ENCODE measurements at places on chromosomes 4 and X. TPM values are rescaled to one million over a fixed set of nuclear protein-coding genes. Genes with fewer than 3 reads are reported as not detected.
A peak's percentile ranks its signal among the peaks of the same experiment; 100 is the strongest.

IL13RA2 gene
- total RNA-seq, result not detected

BANK1 gene
- total RNA-seq, result 1.3 TPM

PRDM5 gene
- 1.3 TPM for total RNA-seq

MAGEA10 gene
- not detected for total RNA-seq

FOXR2 gene
- not detected for total RNA-seq

GRCh38 chr4:78975865-78976264, 36.6 kb upstream of the PAQR3 start:
- H3K4me3 ChIP-seq, result no peak overlapping the region
- no peaks in the 10 kb centered on the region for H3K4me1 ChIP-seq
- no peak for DNase-seq
- H3K27me3 ChIP-seq, result peaks cover 4% of the 10 kb centered on the region
- H3K27ac ChIP-seq, result no peak overlapping the region

DNA sequence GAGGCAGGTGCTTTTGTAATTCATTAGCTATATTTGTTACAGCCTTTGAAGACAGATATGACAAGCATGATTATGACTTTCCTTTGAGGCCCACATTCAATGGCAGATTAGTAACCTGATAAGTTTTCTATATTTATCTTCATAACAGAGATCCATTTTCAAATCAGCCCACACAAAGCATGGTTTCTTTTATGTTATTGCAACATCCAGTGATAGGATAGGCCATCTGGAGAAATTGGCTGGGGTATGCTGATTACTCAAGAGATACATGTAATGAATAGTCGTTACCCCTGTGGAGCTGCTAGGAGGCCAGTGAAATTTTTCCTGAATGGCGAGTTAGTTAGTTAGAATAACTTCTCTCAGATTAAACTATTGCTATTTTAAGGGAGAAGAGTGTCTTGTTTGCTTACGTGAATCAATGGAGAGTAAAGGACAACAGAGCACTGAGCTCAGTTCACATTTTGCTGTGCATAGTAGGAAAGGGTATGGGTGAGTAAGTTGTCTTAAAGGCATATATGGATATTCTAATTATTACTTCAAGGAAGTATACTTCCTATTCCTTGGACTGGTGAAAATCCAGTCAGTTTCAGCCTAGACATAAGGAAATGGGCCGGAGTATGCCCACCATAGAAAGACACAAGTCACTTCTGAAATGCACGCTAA, 79.2 kb upstream of the DKK2 start:
- no peak for DNase-seq
- no peaks in the 10 kb centered on the region for H3K27me3 ChIP-seq
- H3K4me1 ChIP-seq, result no peaks in the 10 kb centered on the region
- no peak overlapping the region for H3K4me3 ChIP-seq
- no peak overlapping the region for H3K27ac ChIP-seq

GRCh38 chr4:146108756-146109155, 66.8 kb upstream of the LSM6 start:
- H3K27me3 ChIP-seq, result peaks cover 12% of the 10 kb centered on the region
- H3K27ac ChIP-seq, result no peak overlapping the region

DNA sequence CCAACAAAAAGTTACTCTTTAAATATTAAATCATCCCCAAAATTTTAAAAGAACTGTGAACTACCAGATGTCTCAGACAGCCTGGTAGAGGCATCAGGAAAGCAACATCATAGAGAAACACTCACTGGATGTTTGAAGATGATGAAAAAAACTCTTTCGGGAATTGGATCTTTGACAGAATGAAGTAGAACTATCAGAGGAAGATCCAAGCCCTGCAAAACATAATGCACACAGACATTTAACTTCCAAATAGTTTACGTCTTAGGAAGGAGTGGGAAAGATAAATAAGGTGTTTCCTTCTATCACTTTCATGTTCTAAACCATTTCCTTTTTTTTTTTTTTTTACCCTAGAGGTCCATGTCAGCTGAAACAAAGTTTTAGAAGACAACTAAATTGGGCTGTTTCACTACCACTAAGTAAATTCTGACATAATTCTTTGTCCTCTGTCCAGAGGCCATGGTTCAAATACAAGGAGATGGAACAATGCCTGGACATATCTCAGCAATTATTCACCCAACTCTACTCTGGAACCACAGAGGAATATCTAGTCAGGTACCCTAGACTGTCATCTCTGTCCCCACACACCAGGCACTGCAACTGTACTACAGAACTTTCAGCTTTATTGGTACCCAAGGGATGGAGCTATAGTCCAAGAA, 217.7 kb upstream of the INTU start:
- H3K27ac ChIP-seq, result no peak overlapping the region
- H3K36me3 ChIP-seq, result no peaks in the 10 kb centered on the region
- H3K27me3 ChIP-seq, result no peaks in the 10 kb centered on the region
- DNase-seq, result no peak
- no peak overlapping the region for H3K4me3 ChIP-seq
- H3K4me1 ChIP-seq, result no peaks in the 10 kb centered on the region

DNA sequence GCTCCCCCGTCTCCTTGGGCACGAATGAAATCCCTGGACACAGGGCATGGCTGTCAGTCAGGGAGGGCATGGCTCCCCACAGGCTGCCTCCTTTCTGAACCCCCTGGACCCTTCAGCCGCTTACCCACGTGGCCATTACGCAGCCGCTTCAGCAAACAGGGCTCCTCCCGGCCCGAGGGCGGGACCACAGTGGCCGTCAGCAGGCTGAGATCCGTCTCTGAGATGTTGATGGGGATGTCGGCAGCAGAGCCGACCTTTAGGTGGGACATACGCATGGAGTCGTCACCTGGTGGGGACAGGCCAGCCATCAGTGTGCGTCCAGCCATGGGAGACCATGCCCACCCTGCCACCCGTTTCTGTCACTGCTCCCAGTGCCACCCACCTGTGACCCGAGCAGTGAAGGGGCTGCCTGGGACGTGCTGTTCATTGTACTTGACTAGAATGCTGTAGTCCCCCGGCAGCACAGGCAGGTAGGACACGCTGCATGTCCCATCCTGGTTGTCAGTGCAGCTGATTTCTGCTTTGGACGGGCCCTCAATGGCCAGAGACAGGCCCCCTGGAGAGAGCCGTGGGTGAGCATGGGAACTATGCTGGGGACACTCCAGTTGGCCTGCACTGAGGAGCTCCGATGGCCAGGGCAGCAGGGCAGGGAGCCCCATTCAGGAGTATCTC, 21.1 kb downstream of the FLNA start:
- DNase-seq, result no peak
- H3K4me3 ChIP-seq, result no peak overlapping the region
- H3K27ac ChIP-seq, result no peak overlapping the region
- H3K36me3 ChIP-seq, result peaks cover 9% of the 10 kb centered on the region

DNA sequence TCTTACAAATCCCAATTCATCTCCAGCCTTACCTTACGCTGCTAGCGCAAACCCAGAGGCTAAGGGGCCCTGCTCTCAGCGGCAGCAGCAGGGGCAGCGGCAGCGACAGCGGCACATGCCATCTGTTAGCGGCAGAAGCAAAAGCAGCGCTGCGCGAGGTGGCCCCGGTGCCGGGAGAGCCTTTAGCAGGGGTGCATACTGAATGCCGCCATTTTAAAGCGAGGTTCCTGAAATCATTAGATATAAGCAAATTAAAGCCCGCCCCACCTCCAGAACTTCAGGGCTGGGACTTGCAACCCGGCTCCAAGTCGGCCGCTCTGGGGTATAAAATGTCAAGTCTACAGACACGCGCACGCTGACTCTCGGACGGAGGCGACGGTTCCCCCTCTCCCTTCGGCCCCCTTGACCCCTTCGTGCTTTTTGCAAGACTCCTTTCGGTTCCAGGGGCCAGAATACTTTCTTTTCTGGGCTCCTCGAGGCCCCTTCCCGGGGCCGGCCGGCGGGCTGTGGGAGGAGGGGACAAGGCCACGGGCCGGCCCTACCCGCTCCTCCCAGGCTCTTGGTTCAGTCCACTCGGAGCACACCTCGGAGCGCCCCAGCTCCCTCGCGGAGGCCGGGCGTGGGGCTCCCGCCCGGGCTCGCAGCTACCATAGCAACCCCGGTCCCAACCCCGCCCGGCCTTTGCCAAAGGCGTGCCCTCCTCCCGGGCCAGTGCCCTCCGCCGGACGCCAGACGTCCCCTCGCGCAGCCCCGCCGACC, at the start of gene MBNL3:
MBNL3 (minus strand) TSS at position 220 of the 759 bp plus-strand sequence. CDS start 49,427 bp downstream, outside the sequence.
- H3K4me3 ChIP-seq, result peak within 1 kb of the TSS; percentile 95
- peak within 1 kb of the TSS; percentile 97 for H3K27ac ChIP-seq
- DNase-seq, result peak; percentile 60

DNA sequence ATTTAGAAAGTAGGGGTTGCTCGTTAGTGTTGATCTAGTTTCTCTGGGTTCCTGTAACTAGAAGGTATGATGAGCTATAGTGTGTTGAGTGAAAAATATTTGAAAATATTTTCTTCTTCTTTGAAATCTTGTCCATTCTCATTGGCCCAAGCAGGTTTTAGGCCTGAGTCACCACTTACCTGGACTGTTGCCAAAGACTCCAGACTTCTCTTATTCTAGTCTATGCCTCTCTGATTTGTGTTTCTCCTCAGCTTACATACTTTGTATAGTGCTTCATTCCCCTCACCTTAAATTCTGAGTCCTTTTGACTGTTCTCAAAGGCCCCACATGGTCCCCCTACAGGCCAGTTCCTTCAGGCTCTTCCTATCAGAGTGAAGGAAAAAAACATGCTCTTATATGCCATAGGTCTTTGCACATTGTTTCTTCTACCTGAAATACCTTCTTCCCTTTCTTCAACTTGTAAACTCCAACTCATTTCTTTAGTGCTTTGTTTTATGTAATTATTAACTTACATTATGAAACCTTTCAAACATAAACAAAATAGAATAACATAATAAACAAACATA, 258.2 kb downstream of the PPP1R2C start:
- DNase-seq, result no peak
- no peak overlapping the region for H3K4me3 ChIP-seq
- no peaks in the 10 kb centered on the region for H3K4me1 ChIP-seq
- H3K27me3 ChIP-seq, result no peaks in the 10 kb centered on the region
- H3K27ac ChIP-seq, result no peak overlapping the region

DNA sequence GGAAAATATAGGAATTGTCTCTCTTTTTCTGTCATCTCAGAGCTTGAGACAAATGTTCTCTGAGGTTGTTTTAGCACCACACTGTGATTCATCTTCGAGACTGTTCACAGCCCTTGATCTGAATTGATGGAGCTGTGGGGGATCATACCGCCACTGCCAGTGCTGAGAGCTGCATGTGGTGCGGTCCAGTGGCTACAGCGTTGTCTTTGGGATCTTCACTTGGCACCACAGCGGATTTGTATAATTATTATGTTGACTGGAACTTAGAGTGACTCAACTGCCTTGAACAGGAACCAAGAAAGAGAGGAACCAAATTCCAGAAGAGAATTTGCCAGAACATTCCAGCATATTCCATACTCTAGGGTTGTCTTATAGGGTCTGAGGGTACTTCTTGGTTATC, 29.1 kb downstream of the TBL1X start:
- H3K4me3 ChIP-seq, result no peak overlapping the region
- peaks cover 14% of the 10 kb centered on the region for H3K36me3 ChIP-seq
- no peaks in the 10 kb centered on the region for H3K27me3 ChIP-seq
- H3K4me1 ChIP-seq, result peaks cover 15% of the 10 kb centered on the region
- no peak overlapping the region for H3K27ac ChIP-seq

- no peak overlapping the region for H3K4me3 ChIP-seq
- peaks cover 7% of the 10 kb centered on the region for H3K27me3 ChIP-seq
- no peak overlapping the region for H3K27ac ChIP-seq
- peaks cover 11% of the 10 kb centered on the region for H3K4me1 ChIP-seq
- no peaks in the 10 kb centered on the region for H3K36me3 ChIP-seq
Measured at GRCh38 chr4:8156617-8157016, 2.0 kb downstream of the ABLIM2 start.

- no peak for DNase-seq
- no peaks in the 10 kb centered on the region for H3K27me3 ChIP-seq
- H3K4me1 ChIP-seq, result peaks cover 45% of the 10 kb centered on the region
- peaks cover 7% of the 10 kb centered on the region for H3K36me3 ChIP-seq
- H3K4me3 ChIP-seq, result peak overlapping the region; percentile 57
Measured at GRCh38 chrX:118499295-118499694, 3.7 kb downstream of the DOCK11 start.

GRCh38 chr4:3790006-3790561, 23.9 kb downstream of the ADRA2C start:
- H3K4me3 ChIP-seq, result no peak overlapping the region
- no peaks in the 10 kb centered on the region for H3K4me1 ChIP-seq
- no peaks in the 10 kb centered on the region for H3K36me3 ChIP-seq
- H3K27me3 ChIP-seq, result peaks cover 17% of the 10 kb centered on the region

DNA sequence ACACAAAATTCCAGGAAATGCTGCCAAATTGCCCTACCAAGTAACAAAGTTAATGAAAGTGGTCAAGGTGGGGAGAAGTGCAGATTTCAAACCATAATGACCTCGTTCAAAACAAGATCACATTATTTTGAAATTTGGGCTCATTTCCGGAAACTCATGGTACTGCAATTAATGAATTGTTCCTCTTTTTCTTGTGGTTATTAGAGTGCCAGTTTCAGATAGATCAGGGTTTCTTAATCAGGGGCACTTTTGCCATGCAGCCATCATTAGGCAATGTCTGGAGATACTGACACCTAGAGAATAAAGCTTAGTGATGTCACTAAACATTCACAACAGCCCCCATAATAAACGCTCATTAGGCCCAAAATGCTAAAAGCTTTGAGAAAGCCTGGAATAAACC, 381.5 kb upstream of the GALNT7 start:
- DNase-seq, result no peak
- H3K36me3 ChIP-seq, result no peaks in the 10 kb centered on the region
- no peak overlapping the region for H3K4me3 ChIP-seq

DNA sequence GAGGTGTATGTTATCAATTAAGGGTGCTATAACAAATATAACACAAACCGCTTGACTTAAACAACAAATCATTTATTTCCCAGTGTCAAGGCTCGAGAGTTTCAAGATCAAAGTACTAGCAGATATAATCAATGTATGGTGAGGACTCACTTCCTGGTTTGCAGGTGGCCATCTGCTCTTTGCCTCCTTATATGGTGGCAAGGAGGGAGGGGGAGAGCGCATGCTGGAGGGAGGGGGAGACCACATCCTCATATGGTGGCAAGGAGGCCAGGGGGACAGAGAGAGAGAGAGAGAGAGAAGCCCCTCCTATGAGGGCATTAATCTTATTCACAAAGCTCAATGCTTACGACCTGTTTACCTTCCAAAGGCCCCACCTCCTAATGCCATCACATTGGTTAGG, 372.3 kb upstream of the SPOCK3 start:
- no peaks in the 10 kb centered on the region for H3K36me3 ChIP-seq
- H3K27ac ChIP-seq, result no peak overlapping the region
- no peak overlapping the region for H3K4me3 ChIP-seq
- DNase-seq, result no peak
- no peaks in the 10 kb centered on the region for H3K27me3 ChIP-seq
- no peaks in the 10 kb centered on the region for H3K4me1 ChIP-seq

DNA sequence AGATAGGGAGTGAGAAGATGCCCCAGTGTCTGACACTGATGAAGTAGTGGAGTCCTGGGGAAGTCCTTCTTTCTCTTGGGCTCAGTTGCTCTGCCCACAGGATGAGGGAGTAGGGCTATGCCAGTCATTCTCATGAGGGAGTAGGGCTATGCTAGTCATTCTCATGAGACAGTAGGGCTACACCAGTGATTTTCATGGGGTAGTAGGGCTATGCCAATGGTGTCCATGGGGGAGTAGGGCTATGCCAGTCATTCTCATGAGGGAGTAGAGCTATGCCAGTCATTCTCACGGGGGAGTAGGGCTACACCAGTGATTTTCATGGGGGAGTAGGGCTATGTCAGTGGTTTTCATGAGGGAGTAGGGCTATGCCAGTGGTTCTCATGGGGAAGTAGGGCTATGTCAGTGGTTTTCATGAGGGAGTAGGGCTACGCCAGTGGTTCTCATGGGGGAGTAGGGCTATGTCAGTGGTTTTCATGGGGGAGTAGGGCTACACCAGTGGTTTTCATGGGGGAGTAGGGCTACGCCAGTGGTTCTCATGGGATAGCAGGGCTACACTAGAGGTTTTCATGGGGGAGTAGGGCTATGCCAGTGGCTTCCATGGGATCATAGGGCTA, 43.3 kb upstream of the SOD3 start:
- no peaks in the 10 kb centered on the region for H3K4me1 ChIP-seq
- no peak overlapping the region for H3K4me3 ChIP-seq
- peaks cover 3% of the 10 kb centered on the region for H3K36me3 ChIP-seq
- H3K27me3 ChIP-seq, result no peaks in the 10 kb centered on the region
- no peak overlapping the region for H3K27ac ChIP-seq
